ENCODE measurements at places on chromosomes 2 and 18.

GRCh38 chr2:129324349-129324748, 655.1 kb upstream of the RAB6C start:
- no peak for DNase-seq

DNA sequence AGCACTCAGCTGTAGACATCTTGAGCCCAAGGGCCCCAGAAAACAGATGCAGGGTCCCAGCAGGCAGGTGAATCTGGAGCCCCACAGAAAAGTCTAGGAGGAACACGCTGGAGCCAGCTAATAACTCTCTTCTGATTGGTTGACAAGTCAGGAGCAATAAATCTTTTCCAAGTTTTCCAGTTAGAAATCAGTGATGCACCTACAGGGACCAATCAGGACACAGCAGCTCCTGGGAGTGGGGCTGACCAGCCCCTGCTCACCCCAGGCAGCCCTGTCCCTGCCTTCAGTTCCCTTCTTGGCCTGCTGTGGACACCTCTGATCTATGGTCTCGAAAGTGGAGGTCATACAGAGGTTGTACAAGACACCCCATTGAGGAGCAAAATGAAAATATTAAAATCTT, 75.7 kb downstream of the KCNF1 start:
- DNase-seq = no peak

DNA sequence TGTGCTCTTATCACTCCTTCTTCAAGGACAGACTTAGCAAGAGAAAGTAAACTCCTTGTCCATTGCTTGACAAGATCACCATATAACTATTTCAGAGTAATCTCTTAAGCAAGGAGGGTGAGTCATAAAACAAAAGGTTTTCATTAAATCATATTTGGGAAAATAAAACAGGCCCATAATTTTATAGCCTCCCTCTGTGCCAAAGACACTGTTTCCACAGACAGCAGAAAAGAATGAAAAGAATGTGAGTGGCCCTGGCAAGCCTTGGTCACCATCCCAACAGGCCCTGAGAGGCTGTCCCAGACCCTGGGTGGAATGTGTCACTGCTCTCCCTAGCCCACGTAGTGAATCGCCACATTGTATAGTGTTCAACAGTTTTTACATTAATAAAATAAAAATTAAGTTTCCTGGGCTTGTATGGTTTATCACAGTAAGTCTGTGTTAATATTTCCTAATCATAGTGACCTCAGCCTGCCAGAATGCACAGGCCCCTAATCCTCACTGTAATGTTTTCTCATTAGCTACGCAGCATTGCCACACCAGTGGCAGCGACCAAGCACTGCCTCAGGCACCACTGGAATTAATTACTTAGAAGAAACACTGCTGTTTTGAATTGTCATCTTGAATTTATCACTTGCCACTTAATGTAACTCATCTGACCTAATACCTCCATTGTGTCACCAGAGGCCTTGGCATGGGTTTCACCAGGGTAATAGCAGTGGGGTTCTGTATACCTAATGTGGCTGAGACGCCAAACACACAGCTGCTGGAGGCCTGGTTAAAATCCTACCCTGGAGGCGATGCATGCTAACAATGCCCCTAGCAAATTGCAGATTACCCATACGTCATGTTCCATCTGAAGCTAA, 401.9 kb downstream of the LNPK start:
- DNase-seq = no peak

GRCh38 chr2:215189393-215189792, 51.0 kb upstream of the ABCA12 start:
- no peak for DNase-seq

GRCh38 chr2:142946941-142947340, 69.5 kb downstream of the KYNU start:
- no peak for DNase-seq

DNA sequence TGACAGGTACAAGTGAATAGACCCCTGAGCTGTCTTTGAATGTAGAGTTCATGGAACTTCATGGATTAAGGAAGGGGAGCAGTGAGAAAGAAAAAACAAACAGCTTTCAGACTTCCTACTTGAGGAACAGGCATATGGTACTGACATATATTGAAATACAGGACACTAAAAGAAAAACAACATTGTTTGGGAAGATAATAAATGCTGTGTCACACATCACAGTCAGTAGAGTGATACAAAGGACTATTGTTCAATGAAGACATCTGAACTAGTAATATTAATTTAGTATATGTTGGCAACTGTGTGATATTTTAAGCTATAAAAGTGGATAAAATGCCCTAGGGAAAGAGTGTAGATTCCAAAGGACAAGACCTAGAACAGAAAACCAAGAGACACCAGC, 3.3 kb downstream of the DSC2 start:
- DNase-seq = no peak

DNA sequence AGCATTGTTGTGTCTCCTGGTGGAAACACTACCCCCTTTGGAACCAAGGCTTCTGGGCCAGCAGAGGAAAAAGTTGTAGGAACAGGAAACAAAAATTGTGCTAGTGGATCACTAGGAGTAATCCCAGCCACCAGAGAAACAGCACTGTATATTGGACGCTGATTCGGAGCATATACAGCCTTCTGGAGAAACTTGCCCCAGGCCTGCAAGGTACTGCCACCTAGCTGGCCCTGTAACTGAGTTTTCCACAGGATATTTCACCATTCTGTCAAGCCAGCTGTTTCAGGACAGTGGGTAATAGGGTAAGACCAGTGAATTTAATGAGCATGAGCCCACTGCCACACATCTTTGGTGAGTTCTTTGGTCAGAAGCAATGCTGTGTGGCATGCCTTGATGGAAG, 25.1 kb upstream of the EMILIN2 start:
- DNase-seq = peak; percentile 27

- DNase-seq = no peak
These were observed 320.0 kb upstream of the TRIB2 start for GRCh38 chr2:12396699-12397098.

DNA sequence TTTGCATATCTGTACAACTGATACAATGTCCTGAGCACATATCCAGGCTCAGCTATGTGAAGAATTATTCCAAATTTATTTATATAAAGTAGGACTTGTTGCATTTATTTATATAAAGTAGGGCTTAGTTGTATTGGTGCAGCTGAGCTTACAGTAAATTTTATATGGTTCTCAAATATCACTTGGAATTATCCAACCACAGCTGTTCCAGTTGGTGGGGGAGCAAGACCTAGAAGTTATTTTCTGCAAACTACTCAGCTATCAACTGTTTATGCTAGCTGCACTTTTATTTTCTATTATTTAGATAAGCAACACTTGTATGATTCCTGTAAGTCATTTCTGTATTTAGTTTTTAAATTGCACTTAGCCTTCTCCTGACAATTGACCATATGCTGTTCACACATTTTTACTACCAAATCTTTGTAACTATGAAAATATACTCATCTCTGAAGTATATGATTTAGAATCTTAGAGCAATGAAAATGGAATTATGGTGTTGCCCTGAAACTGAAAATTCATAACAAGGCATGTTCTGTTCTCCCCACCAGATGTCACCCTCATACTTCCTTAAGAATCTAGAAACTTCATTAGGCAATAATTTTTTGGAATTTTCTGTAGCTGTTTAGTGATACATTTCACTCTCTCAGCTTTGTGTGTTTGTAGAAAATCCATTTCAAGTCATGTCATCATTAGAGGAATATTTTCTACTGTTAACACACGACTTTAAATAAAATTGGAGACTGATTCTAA, 157.0 kb upstream of the CBLN2 start:
- no peak for DNase-seq

- no peak for DNase-seq
These were observed 300.0 kb upstream of the REV1 start for GRCh38 chr2:99789849-99790248.

GRCh38 chr2:237097911-237098702, 12.4 kb downstream of the COPS8 start:
- DNase-seq = no peak

DNA sequence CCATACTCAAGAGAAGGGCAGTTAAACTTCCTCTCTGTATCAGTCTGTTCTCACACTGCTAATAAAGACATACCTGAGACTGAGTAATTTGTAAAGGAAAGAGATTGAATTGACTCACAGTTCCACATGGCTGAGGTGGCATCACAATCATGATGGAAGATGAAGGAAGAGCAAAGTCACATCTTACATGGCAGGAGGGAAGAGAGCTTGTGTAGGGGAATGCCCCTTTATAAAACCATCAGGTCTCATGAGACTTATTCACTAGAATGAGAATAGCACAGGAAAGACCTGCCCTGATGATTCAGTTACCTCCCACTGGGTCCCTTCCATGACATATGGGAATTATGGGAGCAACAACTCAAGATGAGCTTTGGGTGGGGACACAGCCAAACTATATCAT, 1.4 kb upstream of the IL36B start:
- no peak for DNase-seq

GRCh38 chr18:58645398-58645797, 16.5 kb upstream of the ALPK2 start:
- DNase-seq = no peak

Data from activated CD4-positive, alpha-beta T cell treated with anti-CD3 and anti-CD28 coated beads, Interleukin-2, amount 10 ng/mL, durations not matched to agents 24 days and 14 days (primary cell).